ENCODE measurements at places on chromosomes 7 and 10.

GRCh38 chr7:34497153-34497777 lies 160.8 kb upstream of the NPSR1 start:
- DNase-seq = peak; percentile 26

DNA sequence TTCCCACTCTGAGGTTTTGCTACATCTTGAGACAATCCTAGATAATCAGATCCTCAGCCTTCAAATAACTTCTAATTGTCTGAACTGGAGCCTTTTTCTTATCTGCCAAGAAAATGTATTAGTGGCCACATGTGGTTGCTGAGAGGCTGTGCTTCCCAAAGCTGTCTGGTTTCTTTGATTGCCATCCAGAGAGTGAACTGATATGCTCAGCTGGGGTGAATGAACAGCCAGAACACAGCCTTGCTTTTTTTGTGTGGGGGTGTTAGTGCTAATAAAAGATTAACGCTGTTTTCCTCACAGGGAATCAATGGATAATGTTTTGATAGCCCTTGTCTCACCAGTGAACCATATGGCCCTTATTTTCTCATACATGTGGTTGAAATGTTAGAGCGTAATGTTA lies 66.9 kb downstream of the BBS9 start:
- no peak for DNase-seq

GRCh38 chr7:74312418-74313028 lies 23.3 kb downstream of the CLIP2 start:
- DNase-seq = peak; percentile 99

DNA sequence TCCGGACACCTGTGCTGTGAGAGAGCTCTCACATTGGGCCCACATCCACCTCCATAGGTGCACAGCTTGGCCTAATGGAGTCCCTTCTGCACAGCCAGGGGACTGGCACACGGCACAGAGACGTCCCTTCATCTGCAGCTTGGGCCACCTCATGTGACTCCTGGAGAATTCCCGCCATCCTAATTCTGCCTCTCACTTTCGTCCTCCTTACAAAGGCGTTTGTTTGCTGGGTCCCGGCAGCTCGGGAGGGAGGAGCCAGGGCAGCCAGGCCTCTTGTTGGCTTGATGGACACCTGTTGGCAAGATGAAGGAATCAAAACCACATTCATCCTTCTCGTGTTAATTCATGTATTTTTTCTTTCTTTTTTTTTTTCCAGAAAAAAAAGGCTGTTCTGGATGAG lies 30.7 kb upstream of the TTYH3 start:
- no peak for DNase-seq

GRCh38 chr7:101180130-101180755 lies at the start of gene NAT16:
Gene NAT16 (minus strand): TSS chr7:101180293. CDS start chr7:101174807, 5,486 bp downstream.
- DNase-seq = no peak

DNA sequence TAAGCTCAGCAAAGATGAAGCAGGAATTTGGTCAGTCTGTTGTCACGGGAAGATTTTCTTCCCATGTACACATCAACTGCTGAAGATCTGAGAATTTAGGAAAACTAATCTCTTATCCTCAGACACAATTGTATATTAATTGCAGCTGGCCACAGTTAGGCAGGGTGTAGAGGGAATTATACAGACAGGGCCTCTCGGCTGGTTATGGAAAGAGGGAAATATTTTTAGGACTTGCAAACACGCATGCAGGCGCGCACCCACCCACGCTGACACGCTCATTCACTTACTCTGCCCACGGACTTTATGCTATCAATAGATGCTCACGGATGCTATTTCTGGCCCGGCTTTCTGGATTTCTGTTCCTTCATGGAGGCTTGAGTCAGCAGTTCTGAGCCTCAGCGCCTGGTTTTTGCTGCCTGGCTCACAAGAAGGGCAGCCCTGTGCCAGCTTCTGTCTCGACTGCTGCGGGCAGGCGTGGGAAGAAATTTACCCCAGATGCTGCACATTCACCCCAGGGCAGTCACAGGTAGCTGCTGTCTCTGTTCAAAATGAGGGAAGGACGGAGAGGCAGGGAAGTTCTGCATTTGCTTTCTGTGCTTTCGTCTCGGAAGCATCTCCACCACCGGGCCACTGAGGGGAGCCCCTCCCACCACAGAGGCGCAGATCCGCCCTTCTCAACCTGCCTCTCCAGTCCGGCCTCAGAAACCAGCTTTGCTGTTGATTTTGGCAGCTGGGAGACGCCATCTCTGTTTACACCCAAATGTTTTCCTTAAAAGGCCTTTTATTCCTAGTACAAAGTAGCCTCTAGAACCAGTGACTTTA lies 116.3 kb upstream of the BTBD16 start:
- peak; percentile 40 for DNase-seq

DNA sequence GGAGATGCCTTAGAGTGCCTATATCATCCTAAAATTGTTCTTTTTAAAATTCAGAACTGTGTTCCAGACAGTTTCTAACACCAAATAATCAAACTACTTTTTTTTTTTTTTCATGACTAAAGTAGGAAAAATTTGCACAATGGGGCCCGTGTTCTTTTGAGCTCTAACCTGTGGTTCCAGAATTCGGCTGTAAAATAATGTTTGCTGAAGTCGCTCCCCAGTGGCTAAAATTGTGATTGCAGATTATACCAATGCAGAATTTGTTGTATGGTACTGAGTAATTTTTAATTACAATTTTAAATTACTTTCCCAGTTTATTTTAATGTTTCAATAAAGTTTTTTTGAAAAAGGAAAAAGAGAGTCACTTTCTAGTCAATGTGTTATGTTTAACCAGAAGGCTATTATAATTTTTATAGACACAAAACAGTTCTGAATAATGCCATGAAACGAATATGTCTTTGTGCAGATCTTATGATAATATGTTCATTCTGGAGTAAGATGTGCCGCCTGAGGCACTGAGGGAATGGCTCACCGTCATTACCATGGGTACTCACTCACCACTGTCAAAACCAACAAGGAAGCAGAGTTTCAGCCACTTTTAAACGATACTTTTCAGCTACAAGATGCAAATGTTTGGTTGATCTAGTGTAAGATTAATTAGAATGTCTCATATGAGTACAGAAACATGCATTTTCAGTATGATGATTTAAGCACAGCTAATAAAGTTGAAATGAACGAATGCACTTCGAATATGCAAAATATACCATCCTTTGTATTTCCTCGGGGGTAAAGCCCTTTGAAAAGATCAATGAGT lies 173.6 kb downstream of the PRKCQ start:
- peak; percentile 44 for DNase-seq

DNA sequence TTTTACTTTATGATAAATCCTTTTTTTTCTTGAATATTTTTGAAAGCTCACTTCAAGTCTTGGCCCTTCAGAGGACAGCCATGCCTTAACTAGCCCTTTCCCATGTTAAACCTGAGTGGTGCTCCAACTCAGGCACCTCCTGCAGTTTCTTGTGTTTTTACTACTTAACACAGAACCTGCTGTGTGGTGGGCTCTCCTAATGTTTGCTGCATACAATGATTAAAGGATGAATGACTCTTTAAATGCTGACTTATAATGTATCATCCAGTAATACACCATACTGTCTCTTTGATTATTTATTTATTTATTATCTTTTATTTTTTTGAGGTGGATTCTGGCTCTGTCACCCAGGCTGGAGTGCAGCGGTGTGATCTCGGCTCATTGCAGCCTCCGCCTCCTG lies 179.4 kb downstream of the SEMA3E start:
- DNase-seq = no peak

GRCh38 chr10:126224967-126225671 lies 163.2 kb downstream of the ADAM12 start:
- DNase-seq = no peak

- DNase-seq = peak; percentile 58
Observed at GRCh38 chr10:114631090-114631665, 26.9 kb downstream of the ABLIM1 start.

DNA sequence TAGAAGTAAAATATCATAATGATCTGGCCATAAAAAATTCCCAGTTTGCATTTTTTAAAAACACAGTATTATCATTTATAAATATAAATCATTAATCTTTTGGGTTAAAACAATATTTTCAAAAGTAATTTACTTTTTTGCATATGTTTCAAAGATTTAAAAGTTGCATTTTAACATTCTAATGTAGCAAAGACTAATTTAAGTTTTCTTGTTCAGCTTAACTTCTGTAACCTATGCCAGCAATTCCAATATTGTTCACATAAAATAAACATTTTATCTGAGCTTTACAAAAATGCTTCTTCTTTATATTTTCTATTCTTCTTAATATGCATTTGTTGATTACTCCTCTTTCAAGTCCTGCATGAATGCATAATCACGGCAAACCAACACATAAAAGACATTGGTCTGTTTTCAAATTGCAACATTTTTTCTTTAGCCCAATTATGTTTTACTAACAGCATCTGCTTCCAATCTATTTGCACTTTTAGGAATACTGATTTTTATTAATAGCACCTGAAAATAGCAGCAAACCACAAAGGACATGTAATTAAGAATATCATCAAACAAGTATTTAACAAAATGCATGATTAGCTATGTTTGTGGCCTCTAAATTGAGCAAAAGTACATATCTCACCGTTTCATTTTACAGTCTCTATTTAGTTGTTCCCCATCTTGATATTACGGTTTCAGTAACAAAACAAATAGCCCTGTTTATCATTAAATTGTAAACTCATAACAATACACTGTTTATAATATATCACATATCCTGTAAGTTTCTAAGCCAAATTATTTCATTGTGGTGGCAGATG lies 286.9 kb upstream of the NFE2L3 start:
- DNase-seq = no peak

GRCh38 chr10:47299611-47300428 lies at the start of gene GDF10:
Gene GDF10 (plus strand): TSS chr10:47300197. CDS start chr10:47300652, 455 bp downstream.
- no peak for DNase-seq

- DNase-seq = no peak
Observed at GRCh38 chr10:34155812-34156211, 659.3 kb downstream of the PARD3 start.

- DNase-seq = no peak
Observed at GRCh38 chr10:126015413-126015812, 119.0 kb downstream of the FANK1 start.

DNA sequence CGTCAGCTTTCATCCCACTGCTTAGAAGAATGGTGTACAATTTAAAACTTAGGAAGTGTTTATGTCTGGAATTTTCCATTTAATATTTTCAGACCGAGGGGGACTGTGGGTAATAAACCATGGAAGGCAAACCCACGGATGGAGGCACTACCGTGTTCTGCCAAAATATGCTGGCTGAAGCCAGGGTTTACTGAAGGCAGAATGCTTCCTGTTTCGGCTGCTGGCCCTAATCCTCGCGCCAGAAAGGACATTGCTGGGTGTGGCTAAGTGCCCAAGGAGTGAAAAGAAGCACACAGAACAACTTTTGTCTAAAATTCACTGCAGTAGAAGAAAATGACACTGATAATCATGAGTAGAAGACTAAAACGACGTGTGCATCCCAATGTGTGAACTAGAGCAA lies 32.3 kb downstream of the PITRM1 start:
- DNase-seq = no peak

DNA sequence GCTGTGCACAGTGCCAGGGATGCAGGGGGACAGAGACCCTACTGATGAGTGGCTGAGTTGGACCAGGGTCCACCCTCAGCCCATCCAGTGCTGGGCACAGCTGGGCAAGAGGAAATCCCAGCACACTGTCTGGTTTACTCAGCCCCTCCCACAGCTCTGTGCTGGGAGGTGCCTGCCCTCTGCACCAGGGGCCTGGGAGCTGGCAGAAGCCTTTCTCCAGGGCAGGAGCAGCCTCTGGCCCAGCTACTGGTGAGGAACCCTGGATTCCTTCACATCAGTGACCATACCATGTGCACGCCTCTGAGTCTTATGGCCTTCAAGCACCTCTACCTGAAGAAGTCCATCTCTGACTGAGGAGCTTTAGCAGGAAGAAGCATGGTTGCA lies 25.9 kb upstream of the C10orf71 start:
- no peak for DNase-seq
